ENCODE measurements at places on chromosomes 1 and 21.

DNA sequence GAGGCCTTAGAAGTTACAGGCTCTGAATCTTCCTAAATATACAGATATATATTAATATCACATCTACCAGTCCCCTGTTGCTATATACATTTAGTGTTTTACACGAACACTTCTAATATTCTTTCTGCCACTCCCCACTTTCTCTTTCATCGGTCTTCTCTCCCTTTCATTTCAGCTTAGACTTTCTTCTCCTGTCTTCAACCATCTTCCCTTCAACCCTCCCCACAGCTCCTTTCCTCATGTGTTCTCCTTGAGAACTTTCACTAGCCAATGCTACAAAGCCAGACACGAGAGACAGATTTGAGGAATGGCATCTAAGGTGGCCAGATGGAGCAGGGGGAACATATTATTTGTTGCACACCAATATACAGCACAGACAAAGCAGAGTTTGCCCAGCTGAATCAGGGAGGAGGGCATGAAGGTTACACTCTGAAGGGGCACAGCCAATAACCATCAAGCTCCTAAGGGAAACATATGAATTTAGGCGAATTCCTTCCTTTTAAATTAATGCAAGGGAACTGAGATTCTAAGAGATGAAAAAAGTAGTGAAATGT, 84.1 kb upstream of the LBR start:
- DNase-seq, result no peak

DNA sequence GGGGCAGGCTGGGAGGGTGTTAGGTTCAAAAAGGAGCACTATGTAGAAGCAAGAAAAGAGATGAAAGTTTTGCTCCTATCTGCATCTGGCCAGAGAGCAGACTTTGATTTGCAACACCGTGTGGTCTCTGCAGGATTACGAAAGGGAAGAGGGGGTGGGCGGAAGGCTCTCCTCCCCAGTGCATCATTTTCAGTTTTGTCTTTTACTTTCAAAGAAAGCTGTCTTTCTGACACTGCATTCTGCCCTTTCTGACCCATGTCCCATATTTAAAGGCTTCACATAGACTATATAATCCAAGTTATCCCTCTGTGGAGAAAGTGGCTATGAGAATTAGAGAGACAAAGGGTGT, 126.5 kb downstream of the RHOU start:
- DNase-seq, result no peak

GRCh38 chr1:102640872-102641271, 467.4 kb downstream of the COL11A1 start:
- DNase-seq, result no peak

DNA sequence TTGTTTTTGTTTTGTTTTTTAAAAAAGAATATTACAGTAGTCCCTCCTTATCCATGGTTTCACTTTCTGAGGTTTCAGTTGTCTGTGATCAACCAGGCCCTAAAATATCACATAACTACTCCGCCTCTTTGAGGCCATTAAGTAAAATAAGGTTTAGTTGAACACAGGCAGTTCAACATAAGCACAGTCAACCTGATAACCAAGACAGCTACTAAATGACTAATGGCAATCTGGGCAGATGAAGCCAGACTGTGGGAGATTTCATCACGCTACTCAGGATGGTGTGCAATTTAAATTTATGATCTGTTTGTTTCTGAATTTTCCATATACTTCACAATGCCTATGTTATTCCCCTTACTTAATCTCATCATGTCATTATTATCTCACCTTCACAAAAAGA, 30.1 kb downstream of the LDLRAD1 start:
- no peak for DNase-seq

Measured in left ventricle myocardium inferior (tissue), 1 donor.